ENCODE measurements at places on chromosomes 5 and 9.

DNA sequence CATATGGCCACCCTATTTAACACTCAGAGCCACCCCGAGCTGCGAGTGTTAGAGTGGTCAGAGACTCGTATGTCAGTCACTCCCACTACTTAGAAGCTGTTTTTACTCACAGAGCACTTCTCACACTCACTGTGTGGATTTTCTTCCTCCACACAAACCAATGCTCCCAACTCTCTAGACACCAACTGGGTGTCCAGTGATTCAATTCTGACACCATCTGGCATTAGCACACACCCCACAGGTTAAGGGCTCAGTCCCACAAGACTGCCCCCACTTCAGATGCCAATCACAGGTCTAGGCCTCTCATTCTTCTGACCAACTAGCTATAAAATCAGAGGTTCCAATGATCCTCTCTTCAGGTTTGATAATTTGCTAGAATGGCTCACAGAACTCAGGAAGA lies 174.8 kb downstream of the FANCC start:
- no peak for DNase-seq

DNA sequence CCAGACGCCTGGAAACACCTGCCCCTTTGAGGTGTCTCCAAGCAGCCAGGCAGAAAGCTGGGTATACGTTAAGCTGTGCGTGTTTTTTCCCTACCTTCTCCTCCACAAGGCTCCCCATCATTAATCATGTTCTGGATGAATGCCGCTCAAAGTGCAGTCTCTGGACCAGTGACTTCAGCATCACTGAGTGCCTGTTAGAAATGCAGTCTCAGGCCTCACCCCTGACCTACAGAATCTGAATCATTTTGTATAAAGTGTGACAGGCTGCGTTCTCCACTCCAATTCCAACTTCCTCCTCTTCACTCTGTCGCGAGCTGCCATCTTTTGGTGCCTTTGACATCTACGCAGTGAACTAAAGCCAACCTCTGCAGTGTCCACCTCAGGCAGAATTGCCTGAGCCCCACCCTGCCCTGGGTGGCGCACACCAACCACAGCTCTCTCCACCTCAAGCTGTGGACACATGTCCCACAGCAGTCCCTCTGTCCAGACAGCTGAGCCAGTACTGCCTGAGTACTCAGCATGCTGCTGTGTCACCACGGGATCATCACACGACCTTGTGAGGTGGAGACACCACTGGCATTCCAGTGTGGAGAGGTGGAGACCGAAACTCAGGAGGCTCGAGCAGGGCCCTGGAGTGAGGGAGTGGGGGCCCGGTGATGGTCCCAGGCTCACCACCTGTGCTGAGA lies 14.2 kb downstream of the PTPN3 start:
- DNase-seq: no peak

- no peak for DNase-seq
These were observed 24.1 kb downstream of the TENT4A start for GRCh38 chr5:6737043-6737941.

DNA sequence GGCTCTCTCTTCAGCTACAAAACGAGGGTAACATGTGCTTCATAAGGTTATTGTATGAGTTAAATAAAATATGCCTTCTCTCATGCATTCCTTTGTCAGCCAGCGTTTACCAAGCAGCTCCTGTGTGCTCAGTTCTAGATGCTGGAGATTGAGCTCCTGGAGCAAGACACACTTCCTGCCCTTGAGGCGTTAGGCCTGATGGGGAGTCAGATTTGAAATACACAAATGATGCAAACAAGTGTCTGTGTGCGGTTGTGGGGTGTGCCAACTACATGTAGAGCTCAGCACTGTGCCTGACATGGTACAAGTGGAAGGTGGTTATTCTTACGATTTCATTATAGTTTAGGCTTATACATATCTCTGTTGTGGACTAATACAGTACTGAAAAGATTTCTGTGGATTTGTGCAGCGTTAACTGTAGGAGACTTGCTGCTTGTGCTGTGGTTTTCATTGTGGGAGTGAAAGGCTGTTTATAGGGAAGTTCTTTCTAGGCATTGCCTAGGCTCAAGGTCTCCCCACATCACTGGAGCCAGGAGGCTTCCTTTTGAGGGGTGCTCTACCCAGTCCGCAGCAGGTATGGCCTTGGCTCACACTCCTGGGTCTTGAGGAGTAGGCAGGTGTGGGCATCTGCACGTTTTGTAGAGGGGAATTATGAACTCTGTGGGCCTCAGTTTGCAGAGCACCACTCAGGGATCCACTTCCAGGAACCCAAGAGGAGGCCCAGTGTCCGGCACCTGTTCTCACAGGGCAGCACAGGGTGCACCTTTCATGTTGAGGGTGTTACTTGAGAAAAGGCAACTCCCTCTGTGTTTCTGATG lies 39.8 kb upstream of the ANGPTL2 start:
- no peak for DNase-seq

DNA sequence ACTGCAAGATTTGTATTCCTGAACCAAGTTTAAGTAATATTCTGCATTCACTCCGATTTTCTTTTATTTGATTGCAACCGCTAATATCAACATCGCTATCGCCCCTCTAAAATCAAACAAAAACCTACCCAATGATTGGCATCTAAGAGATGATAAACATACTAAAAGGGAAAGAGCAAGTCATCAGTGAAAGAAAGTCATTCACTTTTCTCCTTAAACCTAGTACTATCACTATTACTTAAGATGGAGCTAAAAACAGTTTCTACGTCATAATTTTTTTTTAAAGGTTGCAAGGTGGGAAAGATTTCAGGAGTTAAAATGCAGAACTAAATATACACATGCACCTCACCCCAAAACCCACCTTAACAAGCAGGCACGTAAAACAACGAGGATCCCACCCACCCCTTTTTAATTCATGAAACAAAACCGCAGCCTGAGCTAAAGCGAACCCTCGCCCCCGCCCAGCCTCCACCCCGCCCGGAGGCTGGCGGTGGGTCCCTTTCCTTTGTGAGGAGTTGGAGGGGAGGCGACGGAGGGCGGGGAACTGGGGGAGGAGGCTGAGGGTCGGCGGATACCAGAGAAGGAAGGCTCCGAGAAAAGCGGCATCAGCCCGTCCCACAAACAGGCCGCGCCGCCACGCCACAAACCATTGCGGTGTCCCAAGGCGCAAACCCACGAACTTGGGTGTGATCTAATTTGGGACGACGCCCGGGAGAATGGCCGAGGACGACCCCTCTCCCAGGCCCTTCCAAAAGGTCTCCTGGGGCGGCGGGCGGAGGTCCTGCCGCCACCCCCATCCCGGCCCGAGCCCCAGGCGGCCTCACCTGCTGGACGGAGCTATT lies 861 bp downstream of the UBQLN1 start:
- peak; percentile 53 for DNase-seq

- DNase-seq: no peak
These were observed 818.8 kb upstream of the WWC1 start for GRCh38 chr5:167472566-167473108.
